ENCODE measurements at places on chromosomes 11 and 22. TPM values are rescaled to one million over a fixed set of nuclear protein-coding genes. Genes with fewer than 3 reads are reported as not detected.
A peak's percentile ranks its signal among the peaks of the same experiment; 100 is the strongest.

- peak; percentile 49 for DNase-seq
These were observed 21.7 kb upstream of the NRGN start for GRCh38 chr11:124717786-124718651.

Gene FXYD2
- total RNA-seq, result 0.14 TPM

DNA sequence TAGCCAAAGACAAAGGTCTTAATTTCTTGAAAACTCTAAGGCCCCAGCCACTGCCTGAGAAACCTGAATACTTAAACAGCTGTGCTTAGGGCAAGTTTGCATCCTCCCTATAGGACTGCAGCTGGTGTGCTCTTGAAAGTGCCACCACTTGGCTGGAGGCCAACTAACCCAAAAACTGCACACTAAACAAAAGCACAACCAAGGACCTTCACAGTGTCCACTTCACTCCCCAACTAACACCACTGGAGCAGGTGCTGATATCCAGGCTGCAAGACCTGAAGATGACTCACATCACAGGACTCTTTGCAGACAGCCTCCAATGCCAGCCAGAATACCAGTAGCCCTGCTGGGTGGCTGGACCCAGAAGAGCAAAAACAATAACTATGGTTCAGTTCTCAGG, 357.7 kb upstream of the ARHGAP42 start:
- peak; percentile 46 for DNase-seq

Gene LRRN4CL
- 0.55 TPM for total RNA-seq

GRCh38 chr22:17767233-17768065, 6.8 kb downstream of the BID start:
- no peak for DNase-seq

GRCh38 chr11:14907411-14908213, 15.6 kb upstream of the CYP2R1 start:
- DNase-seq, result peak; percentile 84

DNA sequence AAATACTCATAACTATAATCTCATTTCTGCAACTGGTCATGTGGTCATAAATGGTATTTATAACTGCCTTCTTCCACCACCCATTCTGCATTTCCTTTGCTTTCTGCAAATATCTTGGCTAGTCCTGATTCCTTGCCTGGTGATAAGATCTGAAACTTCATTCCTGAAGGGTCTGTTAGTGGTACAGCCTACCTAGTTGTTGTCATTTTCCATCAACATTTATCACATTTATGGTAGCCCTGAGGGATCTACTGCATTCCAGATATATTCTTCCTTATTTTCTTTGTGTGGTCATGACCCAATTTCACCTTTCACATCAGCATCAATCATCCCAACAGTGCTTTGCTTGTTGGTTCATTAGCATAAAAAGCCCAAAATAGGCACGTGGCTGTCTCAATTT, 50.1 kb downstream of the DDX6 start:
- DNase-seq, result no peak

Gene PRAME
- total RNA-seq, result not detected

GRCh38 chr11:66749091-66749490, 20.1 kb upstream of the SPTBN2 start:
- no peak for DNase-seq

Gene OR52A1
- total RNA-seq, result not detected

GRCh38 chr11:76234416-76235232, 28.3 kb upstream of the WNT11 start:
- DNase-seq, result peak; percentile 68

- DNase-seq, result no peak
These were observed 8.8 kb downstream of the ZP1 start for GRCh38 chr11:60876168-60876485.

Gene CEP126
- total RNA-seq, result 0.32 TPM

- DNase-seq, result no peak
These were observed 105.8 kb downstream of the KCNQ1 start for GRCh38 chr11:2550606-2550970.

Gene RFPL2
- not detected for total RNA-seq

Gene GRK2
- total RNA-seq, result 45.2 TPM

Gene EIF1AD
- 55.1 TPM for total RNA-seq

DNA sequence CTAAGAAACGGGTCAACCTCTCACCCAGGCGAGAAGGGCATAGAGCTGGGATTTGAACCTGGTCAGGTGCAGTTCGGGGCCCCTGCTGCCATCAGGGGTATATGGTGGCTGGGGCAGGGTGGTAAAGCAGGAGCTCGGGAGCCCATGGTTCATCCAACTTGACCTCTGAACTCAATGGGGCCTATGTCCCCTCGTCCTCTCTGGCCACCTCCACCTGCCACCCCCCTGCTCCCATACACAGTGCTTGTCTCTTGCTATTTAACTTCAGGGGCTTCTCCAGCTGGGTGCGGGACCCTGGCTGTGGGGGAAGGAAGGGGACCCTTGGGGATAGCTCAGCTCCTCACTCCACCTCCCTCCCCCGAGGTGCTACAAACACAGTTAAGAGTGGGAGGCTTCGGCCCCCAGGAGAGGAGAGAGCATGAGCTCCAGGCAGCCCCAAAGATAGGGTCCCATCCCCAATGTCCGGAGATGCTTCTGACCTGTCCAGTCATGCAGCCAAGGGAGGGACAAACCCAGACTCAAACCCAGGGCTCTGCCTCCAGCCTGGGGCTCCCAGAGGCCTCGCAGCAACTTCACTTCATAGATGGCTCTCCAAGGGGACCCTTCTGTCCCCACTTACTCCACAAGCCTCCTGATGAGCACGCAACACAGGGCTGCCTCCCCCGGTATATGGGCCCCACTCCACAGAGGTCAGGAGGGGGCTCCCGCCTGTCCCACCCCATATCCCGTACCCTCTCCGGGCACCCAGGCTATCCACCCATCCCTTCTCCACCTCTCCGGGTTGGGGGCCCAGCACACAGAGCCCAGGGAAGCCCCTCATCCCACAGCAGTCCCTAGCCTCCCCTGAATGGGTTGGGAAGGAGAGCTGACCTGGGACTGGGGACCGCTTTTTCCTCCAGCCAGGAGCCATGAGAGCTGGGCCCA, 712 bp downstream of the IL2RB start:
- no peak for DNase-seq

- no peak for DNase-seq
These were observed 8.0 kb downstream of the AHNAK start for GRCh38 chr11:62538470-62539237.

- no peak for DNase-seq
These were observed 8.3 kb downstream of the IGLL5 start for GRCh38 chr22:22895776-22896445.

Gene MFNG
- 1.1 TPM for total RNA-seq

DNA sequence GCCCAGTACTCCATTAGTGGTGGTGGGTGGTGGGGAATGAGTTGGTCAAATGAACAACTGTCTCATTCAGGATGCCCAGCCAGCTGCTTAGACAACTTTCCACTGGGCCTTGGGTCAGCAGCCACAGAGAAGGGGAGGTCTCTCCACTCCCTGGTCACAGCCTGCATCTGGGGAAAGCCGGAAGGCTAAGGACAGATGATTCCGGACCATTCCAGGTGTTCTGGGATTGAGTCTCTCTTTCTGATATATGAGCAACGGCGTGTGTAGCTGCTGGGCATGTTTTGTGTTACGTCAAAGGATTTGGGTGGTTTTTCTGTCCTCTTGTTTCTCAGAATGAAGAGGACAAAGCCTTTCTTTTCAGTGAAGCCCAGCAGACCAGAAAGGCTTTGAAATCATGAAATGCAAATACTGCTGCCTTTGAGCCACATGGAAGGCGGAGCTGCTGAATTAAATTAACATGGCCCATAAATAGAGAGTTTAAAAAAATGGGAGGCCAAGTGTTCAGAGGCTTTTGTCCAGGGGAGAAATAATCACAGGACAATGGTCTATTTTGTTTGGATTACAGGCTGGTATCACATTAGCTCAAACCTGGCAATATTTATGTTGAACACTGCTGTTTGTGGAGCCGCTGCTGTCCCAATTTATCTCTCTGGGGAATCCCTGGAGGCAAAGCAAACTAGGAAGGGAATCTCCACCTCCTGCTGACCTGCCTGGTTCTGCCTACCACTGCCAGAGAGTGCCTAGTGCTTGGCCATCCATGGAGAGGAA, 234.4 kb upstream of the E2F8 start:
- DNase-seq, result peak; percentile 84

DNA sequence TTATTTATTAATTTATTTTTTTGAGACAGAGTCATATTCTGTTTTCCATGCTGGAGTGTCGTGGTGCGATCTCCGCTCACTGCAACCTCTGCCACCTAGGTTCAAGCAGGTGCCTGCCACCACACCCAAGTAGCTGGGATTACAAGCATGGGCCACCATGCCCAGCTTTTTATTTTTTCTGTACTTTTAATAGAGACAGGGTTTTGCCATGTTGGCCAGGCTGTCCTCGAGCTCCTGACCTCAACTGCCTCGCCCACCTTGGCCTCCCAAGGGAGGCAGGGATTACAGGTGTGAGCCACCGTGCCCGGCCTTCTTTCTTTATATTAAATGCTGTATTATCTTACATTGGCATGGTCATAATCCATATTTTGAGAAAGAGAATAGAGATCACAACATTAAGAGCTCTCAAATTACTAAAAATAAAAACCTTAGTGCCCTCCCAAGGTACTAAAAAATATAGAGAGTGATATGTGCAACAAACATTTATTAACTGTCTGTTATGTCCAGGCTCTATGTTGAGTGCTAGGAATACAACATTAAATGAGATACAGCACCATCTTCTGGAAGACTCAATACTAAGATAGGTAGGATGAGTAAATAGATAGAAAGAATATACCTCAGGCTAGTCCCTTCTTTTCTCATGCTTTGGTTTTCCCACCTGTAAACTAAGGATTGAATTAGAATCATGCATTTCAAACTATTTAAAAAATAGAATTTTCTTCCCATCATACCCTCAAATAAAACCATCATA, 84.1 kb downstream of the BBOX1 start:
- DNase-seq, result no peak

- DNase-seq, result peak; percentile 49
These were observed 46.7 kb downstream of the IGLL1 start for GRCh38 chr22:23533328-23533762.

Gene HYLS1
- 2.0 TPM for total RNA-seq

DNA sequence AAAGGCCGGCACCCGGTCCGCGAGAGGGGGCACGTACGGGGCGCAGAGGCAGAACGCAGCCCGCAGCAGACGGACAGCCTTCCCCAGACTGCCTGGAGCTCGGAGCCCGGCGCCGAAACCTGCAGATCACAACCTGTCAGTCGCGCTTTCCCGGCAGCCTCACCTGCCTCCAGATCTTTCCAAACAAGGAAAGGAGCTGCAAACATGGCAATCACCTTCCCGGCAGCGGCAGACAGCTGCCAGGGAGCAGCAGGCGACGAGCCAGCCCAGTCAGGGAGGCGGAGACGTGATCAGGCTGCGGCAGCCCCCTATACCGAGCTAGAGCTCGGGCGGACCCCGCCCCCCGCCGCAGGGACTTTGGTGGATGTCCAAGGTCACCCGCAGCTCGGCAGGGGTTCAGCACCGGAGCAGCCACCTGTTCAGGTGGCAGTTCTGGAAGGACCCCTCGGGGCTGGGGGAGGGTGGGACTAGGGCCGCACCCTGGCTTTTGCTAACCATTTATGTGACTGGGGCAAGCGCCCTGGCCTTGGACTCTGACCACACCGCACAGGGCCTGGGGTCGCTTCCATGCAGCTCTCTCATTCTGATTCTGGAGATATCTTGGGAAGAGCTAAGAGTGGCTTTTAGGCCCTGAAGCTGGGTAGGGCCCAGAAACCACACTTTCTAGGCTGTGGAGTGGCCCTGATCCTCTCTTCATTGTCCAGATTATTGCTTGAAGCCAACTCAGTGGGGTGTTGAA, 143.8 kb downstream of the NECTIN1 start:
- DNase-seq, result peak; percentile 69

Gene TMEM45B
- total RNA-seq, result not detected

- peak; percentile 93 for DNase-seq
These were observed 51.1 kb upstream of the EED start for GRCh38 chr11:86193297-86194095.

GRCh38 chr11:117457835-117458234, 130.2 kb downstream of the CEP164 start:
- no peak for DNase-seq

GRCh38 chr11:123122341-123122740, 60.4 kb upstream of the HSPA8 start:
- DNase-seq, result no peak

Gene PRG3
- not detected for total RNA-seq

DNA sequence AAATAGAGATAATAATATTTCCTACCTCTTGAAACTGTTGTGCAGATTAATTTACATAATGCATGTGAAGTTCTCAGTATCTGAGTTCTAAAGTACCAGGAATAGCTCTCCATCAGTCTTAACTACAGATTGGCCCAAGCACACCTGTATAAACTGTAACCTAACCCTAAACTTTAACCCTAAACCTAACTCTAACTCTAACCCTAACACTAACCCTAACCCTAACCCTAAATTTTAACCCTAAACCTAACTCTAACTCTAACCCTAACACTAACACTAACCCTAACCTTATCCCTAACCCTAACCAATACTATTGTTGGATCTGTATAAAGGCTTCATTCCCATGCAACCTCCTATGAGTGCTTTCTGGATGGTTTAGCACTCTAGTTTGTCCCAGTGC, 1445.9 kb upstream of the TENM4 start:
- DNase-seq, result no peak

DNA sequence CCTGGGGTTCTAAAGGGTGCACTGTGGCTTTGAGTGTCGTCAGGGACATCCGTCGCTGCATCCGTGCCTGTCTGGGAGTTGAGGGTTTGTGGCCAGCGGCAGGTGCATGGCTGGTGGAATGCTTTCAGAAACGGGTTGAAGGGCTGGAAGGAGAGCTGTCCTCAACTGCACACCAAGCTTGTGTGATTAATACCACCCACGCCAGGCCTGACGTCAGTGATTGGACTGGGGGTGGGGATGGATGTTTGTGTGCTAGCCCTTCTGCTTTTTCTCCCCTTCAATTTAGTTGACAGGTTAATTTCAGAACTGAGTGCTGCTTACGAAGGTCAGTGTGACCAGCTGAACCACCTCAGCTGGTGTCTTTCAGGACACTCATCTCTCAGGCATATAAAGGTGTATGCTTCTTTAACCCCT, 3.2 kb upstream of the GAB2 start:
- DNase-seq, result peak; percentile 31

- peak; percentile 95 for DNase-seq
These were observed 5.6 kb downstream of the DDX10 start for GRCh38 chr11:108670451-108670850.

Gene LYVE1
- not detected for total RNA-seq

Gene KDM4E
- not detected for total RNA-seq

Gene SLC17A6
- total RNA-seq, result not detected

Gene HMOX1
- total RNA-seq, result 5.1 TPM

Gene SLC22A25
- not detected for total RNA-seq

Gene PANX3
- not detected for total RNA-seq

Gene CCDC116
- 0.38 TPM for total RNA-seq

- no peak for DNase-seq
These were observed 59.2 kb downstream of the BTG4 start for GRCh38 chr11:111452817-111453552.

Gene OR8G1
- total RNA-seq, result not detected

DNA sequence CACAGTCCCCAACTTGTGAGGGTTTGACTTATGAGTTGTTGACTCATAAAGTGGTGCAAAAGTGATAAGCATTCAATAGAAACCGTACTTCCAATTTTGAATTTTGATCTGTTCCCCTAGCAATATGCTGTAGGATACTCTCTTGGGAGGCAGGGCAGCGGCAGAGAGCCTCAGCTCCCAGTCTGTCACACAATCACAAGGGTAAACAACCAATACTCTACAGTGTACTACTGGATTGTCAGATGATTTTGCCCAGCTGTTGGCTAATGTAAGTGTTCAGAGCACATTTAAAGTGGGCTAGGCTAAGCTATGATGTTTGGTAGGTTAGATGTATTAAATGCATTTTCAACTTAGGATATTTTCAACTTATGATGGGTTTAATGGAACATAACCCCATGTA, 13.7 kb upstream of the NXPE2 start:
- no peak for DNase-seq

GRCh38 chr11:117685566-117685965, 111.5 kb downstream of the DSCAML1 start:
- no peak for DNase-seq
